ENCODE measurements at places on chromosomes 5 and 9.

DNA sequence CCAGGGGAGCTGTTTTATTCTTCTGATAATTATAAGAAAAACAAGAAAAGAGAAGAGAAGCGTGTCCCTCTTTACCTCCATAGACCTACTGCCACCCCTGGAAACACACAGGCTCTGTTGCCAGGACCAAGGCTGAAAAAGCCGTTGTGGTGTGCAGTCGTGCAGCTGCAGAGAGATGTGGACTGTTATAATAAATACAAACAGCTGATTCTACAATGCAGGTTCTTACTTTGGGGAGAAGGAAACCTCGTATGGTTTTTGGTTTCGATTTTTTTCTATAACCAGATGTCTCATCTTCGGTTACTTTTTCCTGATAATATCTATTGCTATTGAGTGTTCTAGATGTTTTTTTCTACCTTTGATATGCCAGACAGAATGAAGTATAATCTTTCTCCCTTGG is 28.1 kb downstream of the FYB1 start:
- DNase-seq: no peak

- DNase-seq: no peak
These were observed 159.0 kb downstream of the COL23A1 start for GRCh38 chr5:178431063-178431781.

DNA sequence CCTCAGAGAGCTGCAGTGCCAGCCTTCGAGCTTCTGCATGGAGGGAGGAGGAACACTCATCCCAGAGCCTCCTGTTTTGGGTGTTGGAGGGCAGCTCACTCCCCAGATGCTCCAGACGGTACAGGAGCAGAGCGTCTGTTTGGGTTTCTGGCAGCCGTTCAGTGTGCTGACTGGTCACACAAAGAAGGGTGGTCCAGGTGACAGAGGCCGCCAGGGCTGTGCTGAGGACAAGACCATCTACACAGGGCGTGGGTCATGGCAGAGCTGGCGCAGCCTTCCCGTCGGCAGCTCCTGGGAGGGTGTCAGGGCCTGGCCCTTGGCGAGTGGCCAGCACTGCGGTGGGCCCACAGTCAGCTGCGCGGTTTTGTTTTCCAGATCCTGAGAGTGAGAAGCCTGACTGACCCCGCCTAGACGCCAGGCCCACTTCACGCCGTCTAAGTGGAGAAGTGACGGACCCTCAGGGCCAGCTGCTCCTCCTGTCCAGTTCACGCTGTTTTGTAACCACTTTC is 131.4 kb upstream of the FAM120A start:
- no peak for DNase-seq

DNA sequence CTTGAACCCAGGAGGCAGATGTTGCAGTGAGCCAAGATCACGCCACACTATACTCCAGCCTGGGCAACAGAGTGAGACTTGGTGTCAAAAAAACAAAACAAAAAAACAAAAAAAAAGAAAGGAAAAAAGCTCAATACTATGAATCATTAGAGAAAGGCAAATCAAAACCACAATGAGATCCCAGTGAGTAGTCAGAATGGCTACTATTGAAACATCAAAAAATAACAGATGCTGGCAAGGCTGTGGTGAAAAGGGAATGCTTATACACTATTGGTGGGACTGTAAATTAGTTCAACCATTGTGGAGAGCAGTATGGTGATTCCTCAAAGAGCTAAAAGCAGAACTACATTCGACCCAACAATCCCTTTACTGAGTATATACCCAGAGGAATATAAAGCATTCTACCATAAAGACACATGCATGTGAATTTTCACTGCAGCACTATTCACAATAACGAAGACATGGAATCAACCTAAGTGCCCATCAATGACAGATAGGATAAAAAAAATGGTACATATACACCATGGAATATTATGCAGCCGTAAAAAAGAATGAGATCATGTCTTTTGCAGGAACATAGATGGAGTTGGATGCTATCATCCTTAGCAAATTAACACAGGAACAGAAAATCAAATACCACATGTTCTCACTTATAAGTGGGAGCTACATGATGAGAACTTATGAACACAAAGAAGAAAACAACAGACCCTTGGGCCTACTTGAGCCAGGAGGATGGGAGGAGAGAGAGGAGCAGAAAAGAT is 81.9 kb upstream of the ARRDC3 start:
- no peak for DNase-seq

- DNase-seq: no peak
These were observed 455.8 kb upstream of the PTGER4 start for GRCh38 chr5:40223884-40224402.

DNA sequence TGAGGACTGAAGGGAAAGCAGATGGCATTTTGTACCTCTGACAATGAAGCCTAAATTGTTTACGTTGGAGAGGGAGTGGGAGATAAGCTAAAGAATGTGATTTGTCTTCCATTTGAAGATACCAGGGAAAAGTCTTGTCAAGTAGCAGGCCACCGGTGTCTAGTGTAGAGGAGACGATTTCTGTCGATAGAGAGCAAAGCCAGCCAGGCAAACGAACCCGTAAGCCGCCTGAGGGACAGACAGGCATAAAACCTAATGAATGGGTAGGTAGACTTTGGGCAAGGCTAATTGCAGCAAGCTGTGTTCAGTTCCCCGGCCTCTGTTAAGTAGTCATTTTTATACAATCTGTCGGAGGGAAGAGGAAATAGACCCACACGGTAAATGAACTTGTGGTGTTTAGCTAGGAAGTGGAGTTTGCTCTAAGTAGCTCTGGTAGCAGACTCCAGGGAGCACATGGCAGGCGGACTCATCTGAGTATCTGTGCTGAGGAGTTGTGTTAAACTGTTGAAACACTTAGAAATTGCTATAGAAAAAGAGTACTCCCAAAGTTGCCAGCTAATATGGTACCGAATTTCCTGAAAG is 28.8 kb downstream of the SMARCA2 start:
- no peak for DNase-seq

- no peak for DNase-seq
These were observed 522.9 kb downstream of the CCDC171 start for GRCh38 chr9:16075696-16076095.

DNA sequence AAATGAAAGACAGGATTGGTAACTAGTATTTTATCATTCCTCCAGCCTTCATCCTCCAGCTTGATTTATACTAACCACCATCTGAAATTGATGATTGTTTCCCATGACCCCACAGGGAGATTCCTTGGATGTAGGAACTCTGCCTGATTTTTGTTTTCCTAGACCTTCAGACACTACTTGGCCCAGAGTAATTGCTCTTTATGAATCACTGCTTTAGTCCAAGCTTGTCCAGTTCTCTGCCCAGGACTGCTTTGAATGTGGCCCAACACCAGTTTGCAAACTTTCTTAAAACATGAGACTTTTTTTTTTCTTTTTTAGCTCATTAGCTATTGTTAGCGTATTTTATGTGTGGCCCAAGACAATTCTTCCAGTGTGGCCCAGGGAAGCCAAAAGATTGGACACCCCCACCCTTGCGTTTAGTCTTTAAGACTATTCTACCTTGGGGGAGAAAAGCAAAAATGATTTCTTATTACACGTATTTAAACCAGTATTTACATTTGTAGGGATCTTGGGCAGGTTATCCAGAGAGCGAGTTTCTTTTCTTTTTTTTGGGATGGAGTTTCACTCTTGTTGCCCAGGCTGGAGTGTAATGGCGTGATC is 18.4 kb downstream of the BASP1 start:
- DNase-seq: no peak

- DNase-seq: no peak
These were observed 142.1 kb downstream of the LIFR start for GRCh38 chr5:38414348-38414747.

Measured in nucleus accumbens (tissue), 56 donors.